Activated CD8-positive, alpha-beta memory T cell treated with anti-CD3 and anti-CD28 coated beads for 4 hours (primary cell): ENCODE measurements at places on chromosomes 11 and 22.

GRCh38 chr11:65112546-65113360, 1.1 kb downstream of the TM7SF2 start:
- DNase-seq = peak; percentile 37

GRCh38 chr11:59691156-59691555, 22.3 kb upstream of the PATL1 start:
- DNase-seq = no peak

DNA sequence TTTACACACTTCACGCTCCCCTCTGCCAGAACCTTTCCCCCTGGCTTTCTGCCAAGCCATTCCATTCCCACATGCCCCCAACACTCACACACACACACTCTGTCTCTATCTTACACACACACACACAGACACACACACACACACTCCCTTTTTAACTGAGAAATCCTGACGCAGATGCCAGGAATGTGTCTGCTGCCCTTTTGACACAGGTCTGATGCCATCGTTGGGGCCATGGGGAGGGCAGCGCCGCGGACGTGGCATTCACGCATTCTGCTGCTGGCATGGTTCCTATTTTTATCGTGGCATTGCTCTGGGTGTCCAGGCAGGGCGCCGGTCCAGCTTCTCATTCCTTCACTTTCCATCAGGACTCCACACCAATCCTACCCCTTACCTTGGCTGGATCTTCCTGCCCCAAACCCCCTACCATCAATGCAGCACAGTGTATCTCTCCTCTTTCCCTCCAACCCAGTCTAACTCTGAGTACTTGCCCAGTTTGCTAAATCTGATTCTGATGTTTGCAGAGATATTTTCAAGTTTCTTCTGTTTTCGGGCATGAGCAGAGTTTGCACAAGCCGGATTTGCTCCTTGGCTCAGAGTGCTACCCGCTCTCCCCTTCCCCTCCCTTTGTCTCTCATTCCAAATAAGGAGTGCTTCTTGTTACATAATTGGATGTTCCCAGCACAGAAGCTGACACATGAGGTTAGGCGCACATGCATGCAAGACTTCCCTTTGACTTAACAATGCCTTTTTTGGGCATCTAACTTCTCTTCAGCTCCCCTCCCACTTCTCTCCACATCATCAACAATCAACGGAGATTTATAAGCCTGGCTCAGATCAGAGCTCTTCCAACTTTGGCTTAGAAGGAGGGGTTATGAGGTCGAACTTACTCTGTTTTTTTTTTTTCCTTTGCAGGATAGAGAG, 18.8 kb downstream of the SNX19 start:
- no peak for DNase-seq

GRCh38 chr11:1481861-1482441, 4.6 kb downstream of the MOB2 start:
- DNase-seq = no peak

DNA sequence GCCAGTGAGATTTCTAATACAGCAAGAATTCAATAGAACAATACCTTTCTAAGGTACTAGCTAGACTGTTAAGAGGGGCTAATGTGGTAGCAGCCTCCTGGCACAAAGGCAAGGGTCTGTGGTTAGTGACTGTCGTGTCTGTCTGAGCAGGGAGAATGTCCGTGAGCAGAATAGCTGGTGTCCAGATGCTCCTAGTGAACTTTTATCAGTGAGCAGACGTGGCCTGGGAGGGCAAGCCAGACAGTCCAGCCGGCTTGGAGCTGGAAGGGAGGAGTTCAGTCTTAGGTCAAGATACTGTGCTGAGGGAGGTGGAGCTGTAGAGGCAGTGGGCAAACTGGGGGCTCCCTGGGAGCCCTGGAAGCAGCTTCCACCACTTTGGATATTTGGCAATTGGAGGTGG, 138.6 kb downstream of the TEAD1 start:
- DNase-seq = no peak

GRCh38 chr22:19866665-19867009, 12.0 kb upstream of the GNB1L start:
- DNase-seq = no peak
